Activated CD4-positive, alpha-beta T cell treated with anti-CD3 and anti-CD28 coated beads, Interleukin-2, amount 10 ng/mL, durations not matched to agents 24 days and 14 days (primary cell): ENCODE measurements at places on chromosomes 1 and 21. TPM values are rescaled to one million over a fixed set of nuclear protein-coding genes. Genes with fewer than 3 reads are reported as not detected.

- DNase-seq, result no peak
- no peaks in the 10 kb centered on the region for H3K36me3 ChIP-seq
- H3K4me1 ChIP-seq, result no peaks in the 10 kb centered on the region
- H3K4me3 ChIP-seq, result no peak overlapping the region
These were observed 32.7 kb upstream of the KIRREL1 start for GRCh38 chr1:157960773-157961172.

- H3K36me3 ChIP-seq, result peaks cover 2% of the 10 kb centered on the region
- no peak overlapping the region for H3K27ac ChIP-seq
- H3K4me1 ChIP-seq, result peaks cover 4% of the 10 kb centered on the region
- peaks cover 4% of the 10 kb centered on the region for H3K27me3 ChIP-seq
- peak overlapping the region; percentile 37 for H3K4me3 ChIP-seq
- DNase-seq, result peak; percentile 76
These were observed 3.1 kb upstream of the MMP23B start for GRCh38 chr1:1628754-1629429.

GRCh38 chr1:66294707-66295370, 239.1 kb upstream of the SGIP1 start:
- no peaks in the 10 kb centered on the region for H3K36me3 ChIP-seq
- DNase-seq, result no peak
- H3K27ac ChIP-seq, result peak overlapping the region; percentile 73
- H3K4me1 ChIP-seq, result peaks cover 34% of the 10 kb centered on the region

DNA sequence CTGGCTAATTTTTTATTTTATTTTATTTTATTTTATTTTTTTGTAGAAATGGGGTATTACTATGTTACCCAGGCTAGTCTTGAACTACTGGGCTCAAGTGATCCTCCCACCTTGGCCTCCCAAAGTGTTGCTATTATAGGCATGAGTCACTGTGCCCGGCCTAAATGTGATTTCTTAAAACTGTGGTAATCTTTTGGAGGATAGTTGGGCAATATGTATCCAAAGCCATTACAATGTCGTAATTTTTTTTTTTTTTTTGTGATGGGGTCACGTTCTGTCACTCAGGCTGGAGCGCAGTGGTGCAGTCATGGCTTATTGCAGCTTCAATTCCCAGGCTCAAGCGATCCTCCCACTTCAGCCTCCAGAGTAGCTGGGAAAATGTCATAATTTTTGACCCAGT, 14.2 kb downstream of the ETV3L start:
- peaks cover 2% of the 10 kb centered on the region for H3K4me1 ChIP-seq
- no peak overlapping the region for H3K4me3 ChIP-seq
- no peak for DNase-seq
- peaks cover 17% of the 10 kb centered on the region for H3K27me3 ChIP-seq

DNA sequence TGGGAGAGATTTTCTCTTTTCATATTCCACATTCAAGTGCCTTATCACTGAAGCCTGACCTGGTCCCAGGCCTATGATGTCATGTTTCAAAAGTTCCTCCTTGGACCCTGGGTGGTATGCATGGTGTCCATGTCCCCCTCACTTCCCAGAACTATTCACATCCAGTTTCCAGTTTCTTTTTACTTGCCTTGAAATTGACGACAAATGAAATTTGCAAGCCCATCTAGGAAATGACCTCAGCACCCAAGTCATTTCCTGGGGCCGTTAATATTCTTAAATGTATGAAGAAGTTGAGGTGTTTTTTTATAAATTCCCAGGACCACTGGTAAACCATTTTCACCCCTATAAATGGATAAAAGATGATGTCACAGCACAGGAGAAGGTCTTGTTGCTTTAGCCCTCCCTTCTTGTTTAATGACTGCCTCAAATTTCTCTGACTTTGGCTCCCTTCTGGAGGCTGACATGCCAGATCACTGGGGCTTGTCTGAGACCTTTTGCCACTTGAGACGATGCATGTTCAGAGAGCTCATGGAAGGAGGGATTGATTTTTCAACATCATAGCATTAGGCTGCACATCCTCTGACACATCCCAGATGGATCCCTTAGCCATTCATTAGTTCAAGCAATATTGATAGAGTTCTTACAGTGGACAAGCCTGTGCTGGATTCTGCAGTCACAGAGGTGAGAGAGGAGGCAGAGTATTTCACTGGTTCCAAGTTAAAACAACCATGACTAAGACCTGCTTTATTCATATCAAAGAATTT, 221.3 kb downstream of the PLPP3 start:
- DNase-seq, result no peak
- H3K27me3 ChIP-seq, result no peaks in the 10 kb centered on the region
- H3K27ac ChIP-seq, result no peak overlapping the region
- H3K36me3 ChIP-seq, result no peaks in the 10 kb centered on the region

- H3K4me3 ChIP-seq, result no peak overlapping the region
- no peak for DNase-seq
- H3K4me1 ChIP-seq, result no peaks in the 10 kb centered on the region
These were observed 73.4 kb downstream of the HUNK start for GRCh38 chr21:31946231-31946630.

DNA sequence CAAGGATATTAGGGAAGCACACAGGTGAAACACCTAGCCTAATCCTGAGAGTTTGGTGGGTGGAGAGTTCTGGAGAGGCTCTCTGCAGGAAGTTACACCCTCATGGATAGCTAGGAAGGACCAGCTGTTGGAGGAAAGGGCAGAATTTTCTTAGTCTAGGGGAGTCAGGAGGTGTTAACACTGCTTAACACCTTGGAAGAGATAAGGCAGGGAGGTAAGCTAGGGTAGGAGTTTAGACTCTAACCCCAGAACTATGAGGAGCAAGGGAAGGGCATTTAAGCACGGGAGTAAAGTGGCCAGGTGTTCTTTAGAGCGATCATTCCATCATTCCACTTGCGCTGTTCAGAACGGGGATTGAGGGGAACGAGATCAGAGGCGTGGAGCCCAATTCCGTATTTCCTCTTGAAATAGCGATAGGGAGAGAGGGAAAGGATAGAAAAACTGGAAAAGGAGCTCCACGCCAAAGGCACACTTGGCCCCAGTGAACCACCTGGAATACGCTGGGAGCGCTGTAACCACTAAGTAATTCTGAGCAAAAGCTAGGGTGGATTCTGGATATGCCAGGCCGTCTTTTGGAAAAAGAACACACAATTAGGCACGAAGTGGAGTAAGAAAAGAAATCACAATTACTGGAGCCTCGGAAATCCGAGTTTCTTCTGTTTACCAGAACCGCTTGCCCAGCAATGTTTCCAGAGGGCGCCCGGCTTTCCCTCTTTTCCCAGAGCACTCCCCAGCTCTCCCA, 1.5 kb upstream of the GPR137B start:
- peak overlapping the region; percentile 86 for H3K4me3 ChIP-seq
- peaks cover 4% of the 10 kb centered on the region for H3K36me3 ChIP-seq
- no peak for DNase-seq

- peaks cover 13% of the 10 kb centered on the region for H3K36me3 ChIP-seq
- no peaks in the 10 kb centered on the region for H3K27me3 ChIP-seq
- DNase-seq, result no peak
- no peak overlapping the region for H3K27ac ChIP-seq
- H3K4me3 ChIP-seq, result no peak overlapping the region
These were observed 146.8 kb upstream of the DMRTA2 start for GRCh38 chr1:50570066-50570468.

DNA sequence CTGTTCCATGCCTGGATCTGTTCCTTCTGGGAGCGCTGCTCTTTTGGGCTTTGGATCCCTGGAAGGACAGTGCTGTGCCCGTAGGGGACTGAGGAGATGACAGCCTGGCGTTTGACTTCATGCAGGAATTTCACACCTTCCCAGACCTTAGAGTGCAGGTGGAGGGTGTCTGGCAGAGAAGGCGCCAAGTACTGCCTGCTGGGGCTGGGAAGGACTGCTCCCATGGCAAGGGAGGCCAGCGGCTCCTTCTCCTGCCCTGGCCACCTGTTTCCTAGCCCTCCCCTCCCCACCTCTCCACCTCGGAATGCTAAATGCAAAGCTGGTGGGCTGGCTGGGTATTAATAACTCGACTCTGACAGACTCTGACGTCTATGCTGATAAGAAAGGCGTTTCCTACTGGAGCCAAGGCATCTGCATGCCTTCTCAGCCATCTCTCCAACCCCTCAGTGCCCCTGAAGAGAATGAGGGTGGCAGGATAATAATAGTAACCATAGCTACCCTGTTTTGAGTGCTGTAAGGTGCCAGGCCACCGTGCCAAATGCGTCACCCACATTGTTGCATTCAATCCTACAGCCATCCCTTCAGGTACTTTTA, 17.5 kb upstream of the PDIK1L start:
- H3K4me1 ChIP-seq, result peaks cover 4% of the 10 kb centered on the region
- H3K4me3 ChIP-seq, result no peak overlapping the region
- H3K27ac ChIP-seq, result no peak overlapping the region
- H3K27me3 ChIP-seq, result peaks cover 34% of the 10 kb centered on the region

DNA sequence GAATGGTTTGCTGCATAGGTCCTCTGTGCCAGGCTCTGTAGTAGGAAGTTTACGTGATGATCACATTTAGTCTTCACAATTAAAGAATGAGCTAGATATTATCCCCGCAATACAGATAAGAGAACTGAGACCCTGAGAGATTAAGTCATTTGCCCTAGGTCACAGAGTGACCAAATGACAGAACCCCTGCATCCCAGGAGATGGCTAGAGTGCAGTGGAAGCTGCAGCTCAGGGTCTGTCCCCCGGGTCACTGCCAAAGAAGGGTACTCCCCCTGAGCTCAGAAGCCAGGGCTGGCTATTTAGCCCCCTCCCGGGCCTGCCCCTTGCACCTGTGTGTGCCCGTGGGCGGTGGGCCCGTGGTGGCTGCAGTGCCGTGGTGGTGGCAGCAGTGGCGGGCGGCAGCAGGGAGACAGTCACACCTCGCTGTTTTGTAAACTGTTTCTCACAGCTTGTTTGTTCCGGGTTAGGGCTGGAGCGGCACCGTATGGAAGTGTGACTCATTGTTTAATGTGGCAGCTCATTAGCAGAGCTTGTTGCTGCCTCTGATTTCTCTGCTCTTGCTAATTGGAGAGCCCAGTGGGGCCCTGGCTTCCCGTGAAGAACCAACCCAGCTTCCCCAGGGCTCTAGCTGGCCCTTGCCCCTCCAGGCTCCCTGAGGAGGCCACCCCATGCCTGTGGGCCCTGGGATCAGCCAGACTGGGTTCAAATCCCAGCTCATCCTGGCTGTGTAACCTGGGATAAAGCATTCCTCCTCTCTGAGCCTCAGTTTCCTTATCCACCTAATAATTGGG, 19.3 kb upstream of the FOXO6 start:
- H3K27me3 ChIP-seq, result peaks cover 19% of the 10 kb centered on the region
- no peak for DNase-seq
- H3K4me1 ChIP-seq, result peaks cover 9% of the 10 kb centered on the region
- H3K27ac ChIP-seq, result no peak overlapping the region
- no peak overlapping the region for H3K4me3 ChIP-seq

DNA sequence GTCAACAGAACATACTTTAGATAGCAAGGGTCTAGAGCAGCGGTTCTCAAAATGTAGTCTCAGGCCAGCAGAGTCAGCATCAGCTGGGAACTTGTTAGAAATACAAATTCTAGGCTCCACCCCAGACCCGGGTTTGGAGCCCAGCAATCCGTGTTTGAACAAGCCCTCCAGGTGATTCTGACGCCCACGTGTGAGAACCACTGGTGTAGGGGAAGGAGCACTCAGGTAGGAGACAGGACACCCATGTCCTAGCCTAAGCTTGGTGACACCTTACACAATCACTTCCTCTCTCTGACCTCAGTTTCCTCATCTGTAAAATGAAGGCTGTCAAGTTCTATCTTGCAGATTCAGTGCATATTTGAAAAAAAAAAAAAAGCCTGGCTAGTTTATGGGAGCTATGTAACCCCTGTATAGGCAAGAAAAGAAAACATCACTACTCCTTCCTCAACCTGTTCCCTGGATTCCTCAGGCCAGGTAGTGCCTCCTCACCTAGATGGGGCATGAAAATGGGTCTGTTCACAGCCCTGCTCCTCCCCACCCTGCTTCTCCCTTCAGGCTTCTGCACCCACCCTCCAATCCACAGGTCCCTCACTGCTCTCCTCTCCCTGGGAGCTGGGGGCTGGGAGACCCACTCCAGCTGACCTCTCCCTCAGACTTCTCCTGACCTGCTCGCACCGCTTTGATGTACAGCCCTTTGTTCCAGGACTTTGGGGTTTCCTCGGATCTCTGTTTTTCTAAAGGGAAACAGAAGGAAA, 7.1 kb upstream of the PHLDA3 start:
- H3K27ac ChIP-seq, result no peak overlapping the region
- no peak overlapping the region for H3K4me3 ChIP-seq
- DNase-seq, result no peak

DNA sequence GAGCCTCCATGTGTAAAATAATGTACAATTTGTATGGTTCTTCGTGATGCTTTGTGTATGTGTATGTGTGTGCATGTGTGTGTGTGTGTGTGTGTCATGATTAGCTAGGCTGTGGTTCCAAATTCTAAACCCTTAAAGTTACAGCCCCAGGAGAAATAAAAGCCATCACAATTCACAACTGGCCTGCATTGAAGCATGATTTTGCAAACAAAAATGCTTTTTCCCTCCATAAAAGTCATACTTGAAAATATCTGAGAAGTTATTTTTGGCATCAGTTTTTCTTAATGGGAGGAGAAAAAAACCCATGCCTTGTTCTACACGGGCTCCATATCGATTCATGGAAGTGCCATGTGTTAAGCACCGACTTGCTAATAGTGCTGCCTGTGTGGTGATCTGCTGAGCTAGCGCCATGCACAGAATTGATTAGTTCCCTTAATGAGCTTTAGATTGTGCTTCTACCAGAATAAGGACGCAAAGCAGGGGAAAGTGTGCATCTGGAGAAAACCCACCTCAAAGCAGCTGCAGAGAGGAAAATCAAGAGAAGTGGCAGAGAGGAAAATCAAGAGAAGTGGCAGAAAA, 207.3 kb downstream of the DSCAM start:
- no peak overlapping the region for H3K4me3 ChIP-seq
- H3K27me3 ChIP-seq, result no peaks in the 10 kb centered on the region
- no peaks in the 10 kb centered on the region for H3K4me1 ChIP-seq
- no peak overlapping the region for H3K27ac ChIP-seq

- H3K4me3 ChIP-seq, result no peak overlapping the region
- H3K27ac ChIP-seq, result no peak overlapping the region
- no peaks in the 10 kb centered on the region for H3K36me3 ChIP-seq
- peak; percentile 2 for DNase-seq
- H3K27me3 ChIP-seq, result no peaks in the 10 kb centered on the region
These were observed 526.4 kb upstream of the USP24 start for GRCh38 chr1:55741516-55741915.

GRCh38 chr1:37197411-37197810, 163.1 kb upstream of the GRIK3 start:
- no peak overlapping the region for H3K4me3 ChIP-seq
- DNase-seq, result no peak
- H3K36me3 ChIP-seq, result no peaks in the 10 kb centered on the region

The OR2T11 gene
- not detected in 2 replicates for total RNA-seq

The PRKCZ gene
- 2.5 and 3.0 TPM in 2 replicates for total RNA-seq

The PAQR6 gene
- 4.2 and 4.6 TPM in 2 replicates for total RNA-seq

The UBXN10 gene
- 1.2 and 1.3 TPM in 2 replicates for total RNA-seq

The LCE3E gene
- not detected in 2 replicates for total RNA-seq

The RGS13 gene
- not detected in 2 replicates for total RNA-seq
